ENCODE measurements at places on chromosomes 6 and 20. TPM values are rescaled to one million over a fixed set of nuclear protein-coding genes. Genes with fewer than 3 reads are reported as not detected.

- no peak for DNase-seq
Observed at GRCh38 chr6:21185861-21186478, 407.6 kb upstream of the SOX4 start.

DNA sequence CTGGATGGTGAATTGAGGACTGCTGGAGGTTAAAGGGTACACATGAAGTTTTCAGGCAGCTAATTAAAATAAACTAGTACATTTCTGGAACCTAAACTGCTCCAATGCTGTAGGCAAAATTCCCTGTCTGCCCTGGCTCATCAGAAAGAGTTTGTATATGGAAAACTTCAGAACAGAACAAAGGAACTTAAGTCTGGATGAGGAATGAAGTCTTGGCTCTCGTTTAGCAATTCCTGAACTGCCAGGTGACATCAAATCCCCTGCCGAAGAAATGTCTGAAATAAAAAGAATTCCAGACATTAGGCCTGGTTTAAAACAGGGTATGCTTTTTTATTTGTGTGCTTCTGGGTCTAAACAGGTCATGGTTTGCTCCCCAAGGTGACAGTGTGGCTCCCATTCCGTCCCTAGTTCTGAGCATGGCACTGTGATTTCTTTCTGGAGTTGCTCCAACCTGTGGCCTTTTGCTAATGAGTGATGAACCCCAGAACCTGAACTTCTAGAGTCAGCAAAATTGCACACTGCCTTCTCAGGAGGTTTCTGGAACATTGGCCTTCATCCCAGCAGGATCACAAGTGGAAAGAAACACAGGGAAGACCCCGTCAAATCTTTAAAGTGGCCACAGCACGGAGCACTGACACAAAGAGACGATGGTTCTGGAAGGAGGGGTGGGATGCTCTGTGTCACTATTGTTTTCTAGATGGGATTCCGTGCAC, 129.4 kb upstream of the NAA20 start:
- no peak for DNase-seq

GRCh38 chr6:29708432-29709179, 14.6 kb upstream of the HLA-F start:
- no peak for DNase-seq

Gene TUBB1
- total RNA-seq, result not detected

Gene CCN6
- total RNA-seq, result not detected

Gene HLA-DPB1
- total RNA-seq, result 6.7 TPM
